ENCODE measurements at places on chromosomes 7 and 10.

- no peak for DNase-seq
Observed at GRCh38 chr10:18144928-18145327, 4.7 kb downstream of the CACNB2 start.

- DNase-seq, result no peak
Observed at GRCh38 chr7:45684910-45685618, 110.9 kb downstream of the ADCY1 start.

DNA sequence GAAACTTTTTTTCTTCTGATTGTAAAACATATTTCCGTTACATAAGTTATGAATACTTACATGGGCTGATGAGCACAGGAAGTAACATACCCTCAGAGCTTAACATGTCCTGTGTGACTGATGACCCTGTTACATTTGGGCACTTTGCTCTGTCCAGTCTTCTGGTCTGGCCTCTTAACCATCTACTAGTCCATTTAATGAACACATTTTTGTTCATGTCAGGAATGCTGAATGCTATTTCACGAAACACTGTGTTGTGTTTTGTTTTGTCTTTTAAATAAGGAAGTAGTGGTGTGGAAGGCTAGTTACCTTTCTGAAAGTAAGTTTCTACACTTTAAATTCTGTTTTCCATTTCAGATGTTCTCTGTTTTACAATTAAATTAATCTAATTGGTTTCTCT lies 77.7 kb downstream of the RBM33 start:
- no peak for DNase-seq

DNA sequence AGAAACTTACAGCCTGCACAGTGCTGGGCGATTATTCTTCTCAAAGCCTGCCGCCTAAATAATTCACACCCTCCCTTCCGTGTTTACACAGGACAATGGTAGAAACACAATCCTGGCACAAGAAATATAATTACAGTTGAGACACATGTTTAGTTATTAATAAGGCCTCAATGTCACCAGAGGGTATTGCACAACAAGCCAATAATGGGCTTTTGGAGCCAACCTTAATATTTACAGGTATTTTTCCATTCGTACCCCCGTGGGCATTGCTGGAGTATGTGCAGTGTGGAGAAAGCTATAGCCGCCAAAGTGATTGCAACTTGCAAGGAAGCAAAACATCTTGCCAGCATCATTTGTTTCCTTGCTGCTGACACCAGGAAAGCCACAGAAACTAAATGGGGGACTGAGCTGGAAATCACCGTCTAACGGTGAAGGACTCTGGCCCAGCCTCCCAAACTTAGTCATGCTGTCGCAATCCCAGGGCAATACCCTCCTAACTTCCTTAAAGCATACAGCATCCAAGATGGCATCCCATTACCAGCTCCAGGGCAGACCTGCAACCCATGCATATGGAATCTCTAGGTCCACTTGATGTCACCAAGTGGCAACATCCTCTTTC lies 8.6 kb downstream of the CALN1 start:
- no peak for DNase-seq

DNA sequence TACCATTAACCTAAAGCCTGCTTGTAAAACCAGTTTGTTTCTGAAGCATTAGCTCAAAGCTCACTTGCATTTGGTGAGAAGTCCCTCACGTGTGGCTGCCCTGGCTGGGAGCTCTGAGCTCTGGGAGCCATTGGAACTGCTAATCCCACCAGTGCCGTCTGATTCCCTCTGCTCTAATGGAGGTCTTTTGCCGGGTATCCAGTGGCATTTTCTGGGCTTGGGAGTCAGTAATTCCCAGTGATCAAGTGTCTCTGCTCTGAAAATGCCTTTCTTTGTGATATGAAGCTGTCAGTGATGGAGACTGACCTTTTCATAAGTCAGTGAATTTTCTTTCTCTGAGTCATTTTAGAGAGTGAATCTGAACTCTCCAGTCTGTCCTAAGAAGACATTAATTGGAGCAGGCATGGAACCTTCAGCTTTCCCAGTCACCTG lies 36.9 kb upstream of the FAM20C start:
- DNase-seq, result peak; percentile 16

GRCh38 chr10:118045837-118046394 lies 825 bp downstream of the RAB11FIP2 start:
- peak; percentile 51 for DNase-seq

- no peak for DNase-seq
Observed at GRCh38 chr10:69826789-69827554, 25.3 kb downstream of the COL13A1 start.

DNA sequence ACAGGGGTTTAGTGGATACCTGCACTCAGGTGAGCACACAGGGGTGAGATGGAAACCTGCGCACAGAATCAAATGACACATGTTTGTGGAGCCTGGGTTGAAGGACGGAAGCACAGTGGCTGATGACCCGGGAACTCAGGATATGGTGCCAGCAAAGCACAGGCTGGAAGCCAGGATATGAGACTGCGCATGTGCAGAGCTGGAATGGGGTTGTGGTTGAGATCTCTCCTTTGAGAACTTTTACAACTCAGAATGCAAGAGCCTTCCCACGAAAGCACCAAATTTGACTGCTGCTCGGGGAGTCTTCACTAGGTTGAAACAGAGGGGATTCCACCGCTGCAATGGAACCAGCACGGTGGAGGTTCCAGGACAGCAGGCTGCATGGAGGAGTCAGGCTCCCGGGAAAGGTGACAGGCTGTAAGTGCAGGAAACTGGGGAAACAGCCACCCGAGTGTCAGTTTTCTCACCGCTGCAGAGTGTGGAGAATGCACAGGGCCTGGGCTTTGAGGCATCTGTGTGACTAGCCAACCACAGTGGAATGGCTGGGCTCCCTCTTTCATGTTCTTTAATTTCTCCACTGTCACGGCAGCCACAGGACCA lies 133.4 kb upstream of the TCERG1L start:
- no peak for DNase-seq

DNA sequence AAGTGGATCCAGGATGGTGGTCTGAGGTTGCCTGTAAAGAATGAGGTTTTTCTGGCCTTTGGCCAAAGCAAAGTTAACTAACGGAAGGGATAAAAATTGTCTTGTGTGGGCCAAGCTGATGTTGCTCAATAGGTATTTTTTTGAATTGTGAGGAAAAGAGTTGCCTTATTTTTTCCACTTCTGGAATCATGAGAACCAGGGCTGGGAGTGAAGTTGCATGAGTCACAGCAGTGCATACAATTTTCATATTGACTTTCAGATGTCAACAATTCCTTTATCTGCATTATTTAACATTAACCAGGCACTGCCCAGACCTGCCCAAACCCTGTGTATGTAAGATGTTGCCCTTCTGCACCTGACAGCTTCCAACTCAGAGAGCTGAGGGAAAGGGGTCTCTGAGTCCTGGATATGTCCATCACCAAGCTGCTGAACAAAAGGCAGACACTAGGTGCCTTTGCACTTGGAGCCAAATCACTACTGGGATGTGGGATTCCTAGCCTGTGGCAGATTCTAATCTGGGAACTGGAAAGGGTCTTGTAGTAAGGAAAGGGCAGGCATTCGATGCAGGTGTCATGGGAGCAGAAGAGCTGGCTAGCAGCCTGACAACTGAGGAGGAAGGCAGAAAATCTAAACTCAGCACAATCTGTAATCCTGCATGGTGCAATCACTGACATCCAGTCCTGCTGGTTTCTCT lies 52.3 kb upstream of the SLC35B4 start:
- peak; percentile 54 for DNase-seq

DNA sequence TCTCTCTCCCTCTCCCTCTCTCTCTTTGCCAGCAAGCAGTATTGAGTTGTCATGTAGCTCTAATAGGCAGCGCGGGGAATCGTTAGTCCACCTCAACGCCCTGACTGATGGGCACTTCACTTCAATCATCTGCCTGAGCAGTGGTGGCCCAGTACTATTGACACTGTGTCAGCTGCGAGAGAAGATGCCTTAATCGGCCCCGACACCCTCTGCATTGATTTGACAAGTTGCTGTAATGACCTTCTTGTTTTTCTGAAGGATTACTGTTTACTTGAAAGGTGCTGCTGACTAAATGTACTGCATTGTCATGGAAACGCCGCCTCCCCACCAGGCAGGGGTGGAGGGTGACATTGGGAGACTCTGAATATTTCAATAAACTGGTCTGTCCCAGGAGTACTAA lies 913.8 kb downstream of the KCNMA1 start:
- no peak for DNase-seq

GRCh38 chr7:46713868-46714596 lies 793.0 kb upstream of the IGFBP3 start:
- no peak for DNase-seq

GRCh38 chr7:5294169-5294987 lies 11.6 kb downstream of the SLC29A4 start:
- DNase-seq, result no peak

DNA sequence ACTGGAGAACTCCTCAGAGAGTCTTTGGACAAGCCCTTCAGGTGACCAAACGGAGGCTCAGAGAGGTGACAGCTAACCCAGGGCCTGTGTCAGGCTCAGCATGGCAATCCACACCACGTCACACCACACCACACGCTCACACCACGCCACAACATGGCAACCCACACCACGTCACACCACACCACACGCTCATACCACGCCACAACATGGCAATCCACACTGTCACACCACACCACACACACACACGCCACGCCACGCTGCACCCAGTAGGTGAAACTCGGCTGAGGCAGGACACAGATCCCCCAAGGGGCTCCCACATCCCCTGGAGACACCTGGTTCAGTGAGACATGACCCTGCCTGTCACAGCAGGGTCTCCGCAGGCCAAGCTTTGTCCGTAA lies 107.3 kb downstream of the PDGFA start:
- no peak for DNase-seq

DNA sequence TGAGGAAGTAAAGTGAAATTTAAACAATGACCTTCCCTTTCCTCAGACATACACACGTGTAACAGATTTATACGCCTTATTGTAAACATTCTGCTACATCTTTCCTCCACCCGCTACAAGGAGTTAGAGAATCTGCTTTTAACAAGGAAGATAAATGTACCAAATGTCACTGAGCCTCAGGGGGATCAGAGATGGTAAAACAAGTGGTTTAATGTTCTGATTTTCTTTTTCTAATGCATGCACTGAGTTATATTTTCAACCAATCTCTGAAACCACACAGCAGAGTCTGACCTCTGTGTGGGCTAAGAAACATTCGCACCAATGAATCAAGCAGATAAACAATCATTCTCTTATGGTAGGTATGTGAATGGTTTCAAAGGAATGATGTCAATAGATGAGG lies 599.5 kb downstream of the ARL4A start:
- no peak for DNase-seq

DNA sequence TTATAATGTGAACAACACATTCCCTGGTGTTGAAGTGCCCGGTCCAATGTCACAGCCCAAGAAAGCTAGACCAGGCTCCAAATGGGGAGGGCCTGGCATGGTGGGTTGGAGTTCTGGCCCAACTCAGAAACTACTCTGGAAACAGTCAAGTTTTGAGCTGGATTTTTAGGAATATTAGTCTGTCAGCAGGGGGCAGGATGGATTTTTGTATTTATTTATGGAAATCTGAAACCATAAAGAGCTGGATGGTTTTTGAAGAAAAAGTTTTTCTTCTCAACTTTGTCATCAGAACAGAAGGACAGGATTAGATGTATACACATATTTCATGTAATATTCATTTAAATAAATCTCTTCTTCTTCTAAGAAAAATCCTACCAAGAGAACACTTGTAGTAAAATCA lies 97.5 kb downstream of the POU6F2 start:
- DNase-seq, result no peak

DNA sequence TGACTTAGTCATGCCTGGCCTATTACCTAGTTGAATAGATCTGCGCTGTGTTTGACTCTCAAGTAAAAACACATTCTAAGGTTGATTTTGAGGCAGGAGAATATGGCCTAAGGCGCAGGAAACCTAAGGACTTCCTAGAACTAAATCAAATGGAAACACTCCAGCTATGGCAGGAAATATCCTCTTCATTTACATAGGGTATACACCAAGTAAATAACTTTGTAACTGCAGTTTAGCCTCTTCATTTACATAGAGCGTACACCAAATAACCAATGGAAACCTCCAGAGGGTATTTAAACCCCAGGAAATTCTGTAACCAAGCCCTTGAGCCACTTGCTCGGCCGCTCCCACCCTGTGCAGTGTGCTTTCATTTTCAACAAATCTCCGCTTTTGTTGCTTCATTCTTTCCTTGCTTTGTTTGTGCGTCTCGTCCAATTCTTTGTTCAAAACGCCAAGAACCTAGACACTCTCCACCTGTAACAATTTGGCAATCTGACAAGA lies 35.6 kb upstream of the XRCC2 start:
- no peak for DNase-seq

GRCh38 chr10:119025776-119026175 lies 3.7 kb upstream of the NANOS1 start:
- no peak for DNase-seq

DNA sequence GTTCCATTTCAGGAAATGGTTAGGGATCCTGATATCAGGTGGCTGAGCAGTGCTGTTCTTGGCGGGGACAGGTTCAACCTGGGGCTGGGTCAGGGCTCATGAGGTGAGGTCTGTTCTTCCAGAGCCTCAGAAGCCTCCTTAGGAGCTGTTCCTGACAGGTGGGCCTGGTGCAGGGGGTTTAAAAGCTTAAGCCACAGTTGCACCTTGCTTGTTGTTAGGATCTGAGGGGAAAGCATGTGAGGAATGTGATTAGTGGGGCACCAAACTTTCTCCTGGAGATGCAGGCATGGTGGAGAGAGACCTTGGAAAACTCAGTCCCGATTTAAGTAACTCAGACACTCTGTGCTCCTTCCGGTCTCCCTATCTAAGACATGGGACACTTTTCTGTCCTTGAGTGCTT lies 18.7 kb upstream of the CRHR2 start:
- no peak for DNase-seq

GRCh38 chr10:113476673-113477072 lies 76.2 kb upstream of the HABP2 start:
- no peak for DNase-seq

DNA sequence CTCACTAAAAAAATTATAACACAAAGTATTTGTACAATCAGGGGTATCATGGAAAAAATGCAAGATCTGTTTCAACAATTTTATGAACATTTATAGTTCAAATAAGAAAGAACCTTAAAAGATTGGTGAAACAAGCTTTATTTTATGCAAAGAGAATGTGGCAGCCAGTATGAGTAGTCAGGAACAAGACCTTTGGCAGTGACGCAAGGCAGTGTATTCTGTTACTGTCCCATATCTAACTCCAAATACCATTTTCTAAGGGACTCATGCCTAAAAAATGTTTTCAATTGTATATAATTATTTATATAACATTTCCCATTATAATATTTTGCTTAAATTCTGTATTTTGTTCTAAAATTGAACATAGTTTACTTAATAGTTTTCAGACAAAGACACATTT lies 19.1 kb upstream of the FAM53B start:
- DNase-seq, result no peak

- DNase-seq, result no peak
Observed at GRCh38 chr7:139829025-139829774, at the start of gene TBXAS1. Gene TBXAS1 (plus strand): TSS chr7:139829264. CDS start chr7:139829391, 127 bp downstream.

DNA sequence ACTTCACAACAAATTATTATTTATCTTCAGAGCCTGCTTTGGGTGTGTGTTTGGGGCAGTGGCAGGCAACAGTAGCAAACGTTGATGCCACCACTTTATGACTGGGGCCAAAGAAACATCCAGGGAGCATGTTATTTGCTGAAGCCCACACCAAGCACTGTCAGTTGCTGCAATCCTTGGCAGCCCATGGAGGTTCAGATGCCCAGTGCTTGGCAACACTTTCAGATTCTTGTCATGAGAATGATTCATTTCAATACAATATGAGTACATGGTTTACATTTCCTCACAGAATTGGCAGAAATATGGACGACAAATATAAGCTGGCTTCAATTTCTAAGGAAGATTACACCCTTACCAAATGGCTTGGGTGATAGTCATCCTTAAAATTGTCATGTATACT lies 46.5 kb upstream of the GLI3 start:
- DNase-seq, result peak; percentile 44
